ENCODE measurements at places on chromosomes 13 and 19. TPM values are rescaled to one million over a fixed set of nuclear protein-coding genes. Genes with fewer than 3 reads are reported as not detected.

Gene GPR42
- total RNA-seq: not detected

Gene TNFAIP8L1
- 4.8 TPM for total RNA-seq

Gene SACS
- 12.5 TPM for total RNA-seq

Gene GAPDHS
- not detected for total RNA-seq

Gene PPFIA3
- total RNA-seq: 5.7 TPM

All from A549 treated with CpdA at 1 μM for 4 hours (cell line).